ENCODE measurements at places on chromosomes 6 and 20.
A peak's percentile ranks its signal among the peaks of the same experiment; 100 is the strongest.

- DNase-seq, result no peak
These were observed 312.6 kb downstream of the C6orf118 start for GRCh38 chr6:164996838-164997237.

DNA sequence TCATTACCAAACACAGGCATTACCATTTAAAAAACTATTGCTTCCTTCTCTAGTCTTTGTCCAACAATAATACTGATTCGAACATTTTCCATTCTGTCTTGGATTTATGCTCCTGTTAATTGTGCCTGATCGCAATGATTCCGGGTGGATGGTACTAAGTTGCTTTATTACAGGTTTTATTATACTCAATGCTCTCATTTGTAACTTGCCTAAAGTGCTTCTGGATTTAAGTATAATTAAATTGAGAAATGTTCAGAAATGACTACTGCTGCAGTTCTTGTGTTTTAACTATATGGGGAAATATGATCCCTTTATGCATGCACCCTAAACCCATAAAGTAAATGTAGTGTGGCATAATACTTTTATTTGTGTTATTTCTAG, 7.2 kb downstream of the TFAP2A start:
- no peak for DNase-seq

GRCh38 chr6:154882107-154882506, 113.0 kb upstream of the TIAM2 start:
- no peak for DNase-seq

DNA sequence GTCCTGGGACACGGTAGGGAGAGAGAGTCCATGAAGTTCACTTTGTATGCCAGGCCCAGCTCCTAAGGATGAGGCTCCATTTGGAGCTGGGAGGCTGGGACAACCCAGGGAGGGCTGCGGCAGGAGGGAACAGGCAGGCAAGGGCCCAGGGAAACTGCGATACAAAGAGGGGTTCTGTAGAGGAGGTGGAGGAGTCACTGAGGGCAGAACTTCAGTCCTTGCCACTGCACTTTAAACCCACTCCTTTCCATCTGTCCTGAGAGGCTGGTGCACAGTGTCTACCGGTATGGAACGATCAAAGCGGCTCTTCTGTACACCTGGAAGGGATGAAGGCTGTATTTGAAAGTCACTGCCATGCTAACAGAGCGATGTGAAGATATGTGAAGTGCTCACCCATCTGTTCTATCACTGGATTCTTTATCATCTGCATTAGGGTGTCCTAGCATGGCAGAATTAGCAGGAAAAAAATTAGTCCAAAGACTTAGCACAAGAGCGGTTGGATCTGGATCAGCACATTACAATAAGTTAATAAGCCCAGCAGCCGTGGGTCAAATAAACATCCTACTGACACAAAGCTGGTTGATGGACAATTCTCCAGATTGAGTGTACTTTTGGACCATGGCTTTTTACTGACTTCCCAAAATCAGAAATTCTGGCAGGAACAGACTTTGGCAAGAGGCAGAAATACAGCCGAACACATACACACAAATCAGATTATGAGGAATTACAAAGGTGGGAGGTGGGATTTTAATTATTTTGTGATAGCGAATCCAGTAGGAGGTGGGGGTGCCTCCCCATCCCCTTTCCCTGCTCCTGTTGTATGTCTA, 20.9 kb upstream of the ZFAND3 start:
- no peak for DNase-seq

- DNase-seq, result no peak
These were observed 86.6 kb downstream of the ZFAND3 start for GRCh38 chr6:37906121-37906520.

DNA sequence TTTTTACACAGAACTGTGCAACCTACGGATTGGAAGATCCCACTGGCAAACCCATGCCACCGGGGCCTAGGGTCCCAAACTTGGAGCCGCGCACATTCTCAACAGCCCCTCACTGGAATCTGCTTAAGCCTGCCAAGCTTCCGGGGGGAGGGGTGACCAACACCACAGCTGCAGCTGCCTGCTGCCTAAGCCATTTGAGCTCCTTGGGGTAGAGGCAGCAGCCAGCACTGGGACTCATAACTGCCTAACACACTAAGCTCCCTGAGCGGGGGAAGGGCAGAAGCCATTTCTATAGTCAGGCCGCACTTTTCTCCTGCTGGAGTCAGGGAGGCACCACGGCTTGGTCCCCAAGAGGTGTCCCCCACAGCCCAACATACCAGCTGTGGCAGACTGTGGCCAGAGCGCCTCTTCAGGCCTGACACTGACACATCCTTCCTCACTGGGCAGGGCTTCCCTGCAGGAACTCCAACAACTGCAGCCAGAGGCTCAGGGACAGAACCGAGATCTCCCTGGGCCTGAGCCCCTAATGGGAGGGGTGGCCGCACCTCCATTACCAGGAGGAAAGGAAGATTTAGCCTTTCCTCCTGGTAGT, 270.3 kb upstream of the ECI2 start:
- DNase-seq, result no peak

- peak; percentile 55 for DNase-seq
These were observed at the start of gene FAM50B for GRCh38 chr6:3848925-3849605. Gene FAM50B (plus strand): TSS chr6:3849373. CDS start chr6:3849812, 439 bp downstream.

DNA sequence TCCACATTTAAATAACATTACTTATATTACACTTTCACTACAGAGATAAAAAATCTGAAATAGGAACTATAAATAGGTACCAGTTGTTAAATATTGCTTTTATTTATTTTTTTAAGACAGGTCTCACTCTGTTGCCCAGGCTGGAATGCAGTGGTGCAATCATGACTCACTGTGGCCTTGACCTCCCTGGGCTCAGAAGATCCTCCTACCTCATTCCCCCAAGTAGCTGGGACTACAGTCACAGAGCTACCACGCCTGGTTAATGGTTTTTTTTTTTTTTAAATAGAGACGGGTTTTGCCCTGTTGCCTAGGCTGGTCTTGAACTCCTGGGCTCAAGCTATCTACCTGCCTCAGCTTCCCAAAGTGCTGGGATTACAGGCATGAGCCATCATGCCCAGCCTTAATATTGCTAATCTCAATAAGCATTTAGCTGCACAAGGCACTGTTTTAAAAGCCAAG, 17.3 kb downstream of the EEF1E1 start:
- DNase-seq, result no peak

DNA sequence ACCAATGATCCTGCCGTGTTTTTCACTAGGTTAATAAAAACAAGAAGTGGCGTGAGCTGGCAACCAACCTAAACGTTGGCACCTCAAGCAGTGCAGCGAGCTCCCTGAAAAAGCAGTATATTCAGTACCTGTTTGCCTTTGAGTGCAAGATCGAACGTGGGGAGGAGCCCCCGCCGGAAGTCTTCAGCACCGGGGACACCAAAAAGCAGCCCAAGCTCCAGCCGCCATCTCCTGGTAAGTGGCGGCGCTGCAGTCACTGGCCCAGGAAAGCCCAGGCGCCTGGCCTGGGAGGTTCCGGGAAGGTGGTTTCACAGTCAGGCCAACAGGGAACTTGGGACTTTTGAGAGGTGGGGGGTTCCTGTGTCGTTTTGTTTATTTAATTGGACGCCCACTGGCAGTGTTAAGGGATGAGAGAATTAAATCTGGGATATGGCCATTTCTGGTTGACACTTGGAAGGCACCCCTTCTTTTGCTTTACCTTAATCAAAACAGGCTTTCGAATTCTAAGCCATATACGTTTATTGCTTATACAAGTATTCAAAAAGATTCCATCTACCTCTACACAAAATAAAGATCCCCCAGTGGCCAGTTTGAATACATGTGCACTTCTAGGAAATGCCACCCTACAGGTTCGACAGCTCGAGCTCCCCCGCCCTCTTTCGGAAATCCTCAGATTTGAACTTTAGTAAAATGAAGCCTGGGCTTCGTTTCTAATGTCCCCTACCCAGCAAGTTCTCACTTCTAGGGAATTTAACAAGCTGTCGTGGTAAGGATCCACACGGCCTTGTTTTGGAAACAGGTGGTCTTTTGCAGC, 138.9 kb downstream of the TMEM242 start:
- DNase-seq, result peak; percentile 43

- no peak for DNase-seq
These were observed 50.9 kb downstream of the PLCB4 start for GRCh38 chr20:9119776-9120175.

DNA sequence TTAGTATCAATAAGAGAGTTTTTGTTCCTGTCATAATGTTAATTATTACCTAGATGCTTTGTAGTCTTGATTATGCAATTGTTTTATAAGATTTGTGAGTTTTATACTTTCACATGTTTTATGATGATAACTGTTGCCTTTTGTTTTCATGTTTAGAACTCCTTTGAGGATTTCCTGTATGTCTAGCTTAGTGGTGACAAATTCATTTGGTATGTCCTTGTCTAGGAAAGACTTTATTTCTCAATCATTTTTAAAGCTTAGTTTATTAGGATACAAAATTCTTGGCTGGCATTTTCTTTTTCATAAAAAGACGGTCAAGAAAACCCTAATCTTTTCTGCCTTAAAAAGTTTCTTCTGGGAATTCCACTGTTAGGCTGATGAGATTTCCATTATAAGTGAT, 849.9 kb upstream of the EYS start:
- DNase-seq, result no peak

- no peak for DNase-seq
These were observed 212.3 kb downstream of the ERMARD start for GRCh38 chr6:169963581-169964297.

DNA sequence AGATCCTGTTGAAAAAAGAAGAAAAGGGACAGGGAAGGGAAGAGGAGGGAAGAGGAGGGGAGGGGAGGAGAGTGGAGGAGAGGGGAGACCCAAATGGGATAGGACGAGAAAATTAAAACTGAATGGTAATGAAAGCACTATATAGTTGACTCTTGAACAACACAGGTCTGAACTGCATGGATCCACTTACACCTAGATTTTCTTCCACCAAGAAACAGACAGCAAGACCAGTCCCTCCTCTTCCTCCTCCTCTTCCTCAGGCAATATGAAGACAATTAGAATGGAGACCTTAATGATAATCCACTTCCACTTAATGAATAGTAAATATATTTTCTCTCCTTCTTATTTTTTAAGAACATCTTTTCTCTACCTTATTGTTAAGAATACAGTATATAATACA, 113.5 kb downstream of the EPB41L2 start:
- no peak for DNase-seq

GRCh38 chr6:93784794-93785693, 365.7 kb upstream of the EPHA7 start:
- no peak for DNase-seq

DNA sequence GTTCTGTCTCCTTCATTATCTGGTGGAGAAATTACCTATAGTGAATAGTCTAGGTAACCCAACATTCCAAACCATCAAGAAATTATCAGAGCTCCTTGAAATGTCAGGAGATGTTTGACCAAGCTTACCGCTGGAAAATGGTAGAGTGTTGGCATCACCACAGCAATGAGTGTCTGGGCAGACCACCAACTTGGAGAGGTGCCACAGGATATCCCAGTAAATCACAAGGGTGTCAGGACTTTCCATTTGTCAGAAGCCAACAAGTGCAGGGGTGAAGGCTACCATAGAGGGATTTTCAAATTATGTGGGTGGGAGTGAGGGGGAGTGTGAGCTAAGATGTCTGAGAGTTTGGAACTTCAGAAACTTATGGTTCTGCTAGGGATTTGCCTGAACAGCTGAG, 73.2 kb downstream of the VGLL2 start:
- no peak for DNase-seq

DNA sequence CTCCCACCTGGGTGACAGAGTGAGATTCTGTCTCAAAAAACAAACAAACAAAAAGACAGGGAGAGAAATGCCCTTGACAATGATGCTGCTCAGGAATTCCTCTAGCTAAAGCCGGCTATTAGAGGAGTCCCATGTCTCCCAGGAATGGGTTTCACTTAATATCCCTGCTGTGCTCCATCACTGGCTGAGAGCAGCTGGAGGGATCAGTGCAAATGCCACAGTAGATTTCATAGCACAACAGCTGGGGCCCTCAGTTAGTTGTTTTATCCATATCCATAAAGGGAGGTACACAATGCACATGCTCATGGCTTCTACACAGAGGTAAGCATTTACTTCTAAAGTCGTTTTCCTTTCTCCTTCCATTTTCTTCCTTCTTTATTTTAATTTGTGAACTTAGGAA, 742.0 kb upstream of the POU3F2 start:
- no peak for DNase-seq
